Sigmoid colon (tissue), 7 donors: ENCODE measurements at places on chromosomes 5 and 9. TPM values are rescaled to one million over a fixed set of nuclear protein-coding genes. Genes with fewer than 3 reads are reported as not detected.
A peak's percentile ranks its signal among the peaks of the same experiment; 100 is the strongest.

GRCh38 chr5:148902478-148902877, 76.1 kb downstream of the ADRB2 start:
- no peak for DNase-seq
- H3K36me3 ChIP-seq, result no peaks in the 10 kb centered on the region
- no peak overlapping the region for H3K4me3 ChIP-seq
- H3K27me3 ChIP-seq, result no peaks in the 10 kb centered on the region
- peaks cover 12% of the 10 kb centered on the region for H3K4me1 ChIP-seq

DNA sequence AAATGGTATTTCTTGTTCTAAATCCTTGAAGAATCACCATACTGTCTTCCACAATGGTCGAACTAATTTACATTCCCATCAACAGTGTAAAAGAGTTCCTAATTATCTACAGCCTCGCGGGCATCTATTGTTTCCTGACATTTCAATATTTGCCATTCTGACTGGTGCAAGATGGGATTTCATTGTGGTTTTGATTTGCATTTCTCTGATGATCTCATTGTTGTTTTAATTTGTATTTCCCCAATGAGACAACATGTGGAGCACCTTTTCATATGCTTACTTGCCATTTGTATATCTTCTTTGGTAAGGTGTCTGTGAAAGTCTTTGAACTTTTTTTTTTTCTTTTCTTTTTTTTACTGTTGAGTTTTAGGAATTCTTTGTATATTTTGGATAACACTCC, 473.6 kb downstream of the KCTD16 start:
- H3K27ac ChIP-seq, result no peak overlapping the region
- no peaks in the 10 kb centered on the region for H3K36me3 ChIP-seq
- no peaks in the 10 kb centered on the region for H3K4me1 ChIP-seq
- DNase-seq, result no peak
- H3K4me3 ChIP-seq, result no peak overlapping the region

- no peak overlapping the region for H3K27ac ChIP-seq
- no peaks in the 10 kb centered on the region for H3K36me3 ChIP-seq
- DNase-seq, result no peak
- H3K27me3 ChIP-seq, result no peaks in the 10 kb centered on the region
These were observed 17.3 kb downstream of the NFIB start for GRCh38 chr9:14296495-14297113.

- peak; percentile 96 for DNase-seq
- H3K27me3 ChIP-seq, result no peaks in the 10 kb centered on the region
- H3K36me3 ChIP-seq, result no peaks in the 10 kb centered on the region
- H3K4me1 ChIP-seq, result peaks cover 90% of the 10 kb centered on the region
- H3K4me3 ChIP-seq, result peak overlapping the region; percentile 82
- H3K27ac ChIP-seq, result peak overlapping the region; percentile 99
These were observed 5.7 kb upstream of the NOTCH1 start for GRCh38 chr9:136551401-136552116.

DNA sequence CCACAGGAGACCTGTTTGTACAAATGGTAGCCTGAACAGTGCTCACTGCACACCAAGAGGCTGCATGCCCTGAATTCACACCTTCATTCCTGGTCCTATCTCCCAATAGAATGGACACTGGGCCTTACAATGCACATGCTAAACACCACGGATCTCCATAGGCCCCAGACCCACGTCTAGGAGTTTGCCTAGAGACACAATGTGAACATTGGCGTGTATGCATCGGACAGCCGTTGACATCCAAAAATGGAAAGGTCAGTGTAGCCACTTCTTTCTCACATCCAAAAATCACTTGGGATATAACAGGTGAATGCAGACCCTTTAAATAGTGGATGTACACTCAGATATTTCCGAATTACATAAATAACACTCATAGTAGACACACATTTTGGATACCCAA, 927 bp downstream of the PAX5 start:
- no peak overlapping the region for H3K4me3 ChIP-seq
- peaks cover 59% of the 10 kb centered on the region for H3K4me1 ChIP-seq
- H3K36me3 ChIP-seq, result no peaks in the 10 kb centered on the region
- peaks cover 100% of the 10 kb centered on the region for H3K27me3 ChIP-seq
- H3K27ac ChIP-seq, result no peak overlapping the region

GRCh38 chr5:15183520-15183919, 311.9 kb upstream of the ANKH start:
- no peaks in the 10 kb centered on the region for H3K27me3 ChIP-seq
- no peaks in the 10 kb centered on the region for H3K4me1 ChIP-seq
- no peak overlapping the region for H3K27ac ChIP-seq

DNA sequence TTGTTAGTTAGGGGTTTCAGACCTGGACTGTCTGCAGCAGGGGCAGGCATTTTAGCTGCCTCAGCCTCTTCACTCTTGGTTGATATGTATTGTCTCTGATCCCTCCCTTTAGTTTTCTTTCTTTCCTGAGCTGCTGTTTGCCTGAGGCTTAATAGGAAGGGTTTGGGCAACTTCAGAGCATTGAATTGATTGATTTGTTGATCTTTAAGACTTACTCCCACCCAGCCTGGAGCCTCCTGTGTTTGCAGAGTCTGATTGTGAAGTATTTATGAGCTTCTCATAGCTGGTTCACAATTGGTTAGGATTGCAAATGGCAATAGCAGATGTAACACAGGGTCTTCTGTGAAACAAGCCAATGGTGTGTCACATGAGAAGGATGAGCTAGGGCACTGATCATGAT, 671.8 kb upstream of the SEMA6A start:
- no peaks in the 10 kb centered on the region for H3K36me3 ChIP-seq
- no peak for DNase-seq
- no peak overlapping the region for H3K4me3 ChIP-seq
- H3K27me3 ChIP-seq, result no peaks in the 10 kb centered on the region
- H3K4me1 ChIP-seq, result no peaks in the 10 kb centered on the region

GRCh38 chr5:104650313-104651055, 1087.9 kb upstream of the NUDT12 start:
- H3K27me3 ChIP-seq, result no peaks in the 10 kb centered on the region
- no peak for DNase-seq
- H3K27ac ChIP-seq, result no peak overlapping the region
- no peak overlapping the region for H3K4me3 ChIP-seq
- H3K36me3 ChIP-seq, result no peaks in the 10 kb centered on the region

- peaks cover 5% of the 10 kb centered on the region for H3K4me1 ChIP-seq
- no peak for DNase-seq
- no peaks in the 10 kb centered on the region for H3K27me3 ChIP-seq
- no peak overlapping the region for H3K27ac ChIP-seq
These were observed 206.0 kb upstream of the DMRTA1 start for GRCh38 chr9:22240619-22241018.

The GRM6 gene
- 0.01 TPM for polyA plus RNA-seq

The NR5A1 gene
- polyA plus RNA-seq, result not detected

The LIFR gene
- 1.2 TPM for polyA plus RNA-seq

The PAPPA gene
- 0.63 TPM for polyA plus RNA-seq

The PCDHA12 gene
- polyA plus RNA-seq, result 0.06 TPM

The ESM1 gene
- polyA plus RNA-seq, result 0.26 TPM

The HSPA5 gene
- polyA plus RNA-seq, result 15.6 TPM
